ENCODE measurements at places on chromosomes 16 and 17.

DNA sequence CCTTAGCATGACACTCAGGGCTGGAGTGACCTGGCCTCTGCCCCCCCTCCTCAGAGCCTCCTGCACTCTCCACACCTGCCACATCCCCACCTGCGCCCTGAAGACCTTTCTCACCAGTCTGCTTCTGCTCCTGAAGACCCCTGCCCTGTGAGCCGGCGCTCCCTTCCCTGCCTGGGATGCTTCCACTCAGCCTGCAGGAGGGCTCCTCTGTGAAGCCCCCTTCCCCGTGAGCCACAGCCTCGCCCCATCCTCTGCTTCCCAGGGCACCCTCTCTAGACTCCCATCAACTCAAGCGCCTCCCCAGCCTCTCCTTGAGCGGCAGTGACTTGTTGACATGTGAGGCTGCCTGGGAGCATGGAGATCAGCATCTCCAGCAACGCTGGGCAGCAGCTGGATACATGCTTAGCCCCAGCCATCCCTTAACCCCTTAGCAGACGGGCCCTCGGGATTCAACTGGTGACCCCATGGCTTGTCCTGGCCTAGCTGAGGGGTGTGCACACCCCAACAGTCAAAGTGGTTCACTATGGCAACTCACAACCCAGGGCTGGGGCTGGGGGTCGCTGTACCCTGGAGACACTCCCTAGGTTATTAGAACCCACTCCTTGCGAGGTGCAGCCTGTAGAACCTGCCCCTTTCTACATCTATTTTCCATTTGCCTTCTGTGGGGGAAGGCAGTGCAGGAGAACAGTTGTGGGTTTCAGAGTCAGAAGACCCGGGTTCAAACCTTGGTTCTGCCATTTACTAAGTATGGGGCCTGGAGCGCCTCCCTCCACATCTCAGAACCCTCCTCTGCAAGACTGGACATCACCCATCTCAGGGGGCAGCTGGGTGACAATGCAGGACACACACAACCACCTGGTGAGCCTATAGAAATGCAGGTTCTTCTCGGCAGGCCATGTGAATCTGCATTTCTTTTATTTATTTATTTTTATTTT, 21.5 kb downstream of the TMEM235 start:
- no peak for DNase-seq

DNA sequence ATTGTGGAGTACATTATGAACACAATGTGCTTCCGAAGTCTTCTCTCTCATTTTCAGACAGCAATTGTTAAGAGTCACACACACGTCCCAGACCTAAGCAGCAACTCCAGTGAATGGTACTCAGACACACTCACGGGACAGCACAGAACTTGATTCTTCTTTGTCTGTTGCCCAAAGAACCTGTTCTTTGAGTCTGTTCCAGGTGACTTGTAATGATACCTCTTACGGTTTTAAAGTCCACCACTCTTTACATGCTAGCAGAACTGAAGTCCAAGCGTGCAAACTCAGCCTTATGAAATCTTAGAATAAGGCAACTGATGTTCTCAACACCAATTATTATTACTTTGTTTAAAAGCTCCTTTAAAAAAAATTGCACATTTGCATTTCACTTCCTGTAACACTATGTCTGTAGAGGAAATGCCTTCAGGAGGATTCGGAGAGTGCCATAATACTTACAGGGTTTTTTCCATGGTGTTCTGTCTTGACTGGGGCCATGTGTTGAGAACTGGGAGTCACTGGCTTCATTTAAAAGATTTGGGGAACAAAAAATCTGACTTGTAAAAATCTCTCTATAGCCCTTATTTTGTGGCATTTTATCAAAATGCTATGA, 48.1 kb downstream of the MARF1 start:
- DNase-seq: no peak

DNA sequence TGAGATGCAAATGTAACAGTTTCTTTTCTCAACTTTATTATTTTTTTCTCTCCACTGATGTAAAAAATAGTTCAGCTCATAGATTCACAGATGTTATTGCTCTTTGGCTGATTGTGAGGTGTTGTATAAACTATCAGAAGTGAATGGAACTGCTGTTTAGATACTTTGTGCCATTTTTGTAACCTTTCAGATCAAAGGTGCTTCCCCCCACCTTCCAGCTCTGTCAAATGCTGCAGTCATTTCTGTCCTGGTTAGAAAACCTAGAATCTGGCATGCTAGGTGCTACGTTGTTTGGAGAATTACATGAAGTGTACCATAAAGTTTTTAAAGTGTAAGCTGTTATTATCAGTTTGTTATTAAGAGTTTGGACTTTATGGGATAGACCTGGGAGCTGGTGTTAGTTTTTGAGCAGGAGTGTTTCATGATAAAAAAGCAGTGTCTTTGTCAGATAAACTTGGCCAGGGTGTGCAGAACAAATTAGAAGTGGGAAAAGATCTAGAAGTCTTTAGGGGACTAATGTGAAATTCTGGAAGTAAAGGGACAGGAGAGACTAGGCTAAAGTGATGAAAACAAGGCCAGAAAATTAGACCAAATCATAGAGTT, 1.8 kb upstream of the WIPI1 start:
- DNase-seq: no peak

DNA sequence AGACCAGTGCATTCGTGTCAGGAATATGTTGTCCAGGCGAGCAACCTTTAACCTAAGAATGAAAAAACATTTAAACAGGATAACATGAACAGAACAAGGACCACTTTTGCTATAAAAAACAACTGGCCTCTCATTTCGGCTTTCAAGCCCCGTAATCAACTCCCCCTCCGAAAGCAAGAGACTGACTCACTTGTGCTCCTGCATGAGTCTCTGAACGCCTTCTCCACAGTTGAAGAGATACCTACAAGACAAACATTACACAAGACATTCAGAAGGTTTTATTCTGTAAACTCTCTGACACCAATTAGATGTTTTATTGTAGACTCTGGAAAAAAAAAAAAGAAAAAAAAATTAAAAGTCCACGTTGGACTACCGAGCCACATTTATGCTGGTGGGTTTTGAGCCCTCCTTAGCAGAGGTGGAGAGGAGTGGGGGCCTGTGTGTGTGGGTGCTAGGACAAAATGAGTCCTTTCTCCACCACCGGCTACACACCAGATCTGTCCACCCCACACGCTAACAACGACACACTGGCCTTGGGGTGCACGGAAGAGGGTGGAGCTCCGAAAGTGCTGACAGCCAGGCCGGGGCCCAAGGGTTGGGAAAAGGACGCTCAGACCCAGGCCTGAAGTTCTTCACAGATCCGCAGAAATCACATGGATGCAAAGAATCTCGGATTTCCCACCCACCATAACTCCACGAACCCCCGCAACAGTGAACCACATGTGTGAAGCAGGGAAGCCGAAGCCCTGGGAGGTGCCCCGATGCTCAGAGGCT, 759 bp downstream of the ELAC2 start:
- no peak for DNase-seq

DNA sequence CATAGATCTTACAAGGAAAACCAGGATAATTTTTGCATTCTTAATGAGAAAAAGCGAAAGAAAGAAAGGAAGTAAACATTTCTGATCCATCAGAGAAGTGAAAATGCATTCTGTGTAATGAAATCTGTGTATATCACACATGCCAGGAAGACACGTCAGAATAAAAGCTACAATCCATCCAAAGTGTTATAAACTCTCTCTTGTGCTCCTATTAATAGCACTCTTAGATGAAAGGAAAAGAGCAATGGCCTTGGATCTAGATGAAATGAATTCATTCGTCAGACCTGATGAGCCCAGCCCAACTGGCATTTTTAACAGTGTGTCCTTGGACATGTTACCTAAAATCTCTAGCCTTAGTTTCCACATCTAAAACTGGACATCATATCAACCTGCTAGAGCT, 885.5 kb downstream of the CDH11 start:
- DNase-seq: no peak

GRCh38 chr16:651844-652243, 2.7 kb downstream of the WDR90 start:
- DNase-seq: no peak

GRCh38 chr17:77422104-77422747, 281.5 kb downstream of the SEC14L1 start:
- no peak for DNase-seq

- no peak for DNase-seq
Measured at GRCh38 chr16:70437582-70438557, 1.0 kb downstream of the ST3GAL2 start.

All from left renal cortex interstitium (tissue), 4 donors.